ENCODE measurements at places on chromosomes 16 and 17. TPM values are rescaled to one million over a fixed set of nuclear protein-coding genes. Genes with fewer than 3 reads are reported as not detected.

GRCh38 chr17:75033346-75034235 lies 13.2 kb downstream of the ATP5PD start:
- H3K4me1 ChIP-seq = peaks cover 6% of the 10 kb centered on the region
- H3K4me3 ChIP-seq = peak overlapping the region; percentile 82
- H3K36me3 ChIP-seq = peaks cover 4% of the 10 kb centered on the region
- no peaks in the 10 kb centered on the region for H3K27me3 ChIP-seq
- DNase-seq = peak; percentile 90

DNA sequence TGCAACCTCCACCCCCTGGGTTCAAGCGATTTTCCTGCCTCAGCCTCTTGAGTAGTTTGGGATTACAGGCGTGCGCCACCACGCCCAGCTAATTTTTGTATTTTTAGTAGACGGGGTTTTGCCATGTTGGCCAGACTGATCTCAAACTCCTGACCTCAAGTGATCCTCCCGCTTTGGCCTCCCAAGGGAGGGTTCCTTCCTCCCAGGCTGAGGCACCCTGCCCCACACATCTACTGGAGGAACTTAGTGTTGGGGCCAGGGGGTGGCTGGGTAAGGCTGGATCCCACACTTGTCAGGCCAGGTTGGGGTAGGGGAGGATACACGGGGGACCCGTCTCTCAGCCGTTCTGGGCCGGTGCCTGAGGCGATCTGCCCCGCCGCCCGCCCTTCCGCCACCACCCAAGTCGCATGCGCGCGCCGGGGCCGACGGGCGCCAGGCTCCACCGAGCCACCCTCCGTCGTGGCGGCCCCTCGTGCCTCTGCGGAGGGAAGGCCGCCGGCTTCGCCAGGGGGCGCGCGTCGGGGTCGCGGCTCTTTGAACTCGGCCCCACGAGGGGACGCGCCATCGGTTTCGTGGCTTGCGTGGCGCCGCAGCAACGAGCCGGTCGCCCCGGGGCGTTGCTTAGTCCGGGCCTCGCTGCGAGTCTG lies 15.9 kb downstream of the GRB7 start:
- DNase-seq = no peak
- H3K36me3 ChIP-seq = no peaks in the 10 kb centered on the region
- H3K27me3 ChIP-seq = no peaks in the 10 kb centered on the region
- peak overlapping the region; percentile 89 for H3K27ac ChIP-seq
- peaks cover 7% of the 10 kb centered on the region for H3K4me1 ChIP-seq
- peak overlapping the region; percentile 94 for H3K4me3 ChIP-seq

- no peaks in the 10 kb centered on the region for H3K36me3 ChIP-seq
- no peak overlapping the region for H3K4me3 ChIP-seq
- H3K27me3 ChIP-seq = no peaks in the 10 kb centered on the region
- no peaks in the 10 kb centered on the region for H3K4me1 ChIP-seq
- DNase-seq = no peak
These were observed 4.5 kb upstream of the SNX20 start for GRCh38 chr16:50685462-50686063.

- peaks cover 73% of the 10 kb centered on the region for H3K4me1 ChIP-seq
- H3K4me3 ChIP-seq = no peak overlapping the region
- H3K27ac ChIP-seq = peak overlapping the region; percentile 32
- no peaks in the 10 kb centered on the region for H3K36me3 ChIP-seq
These were observed 3.9 kb downstream of the ABCC3 start for GRCh38 chr17:50638606-50638965.

- no peaks in the 10 kb centered on the region for H3K27me3 ChIP-seq
- no peak overlapping the region for H3K27ac ChIP-seq
- H3K4me3 ChIP-seq = no peak overlapping the region
- H3K4me1 ChIP-seq = no peaks in the 10 kb centered on the region
- H3K36me3 ChIP-seq = peaks cover 6% of the 10 kb centered on the region
- DNase-seq = no peak
These were observed 7.7 kb downstream of the NSRP1 start for GRCh38 chr17:30124273-30124796.

DNA sequence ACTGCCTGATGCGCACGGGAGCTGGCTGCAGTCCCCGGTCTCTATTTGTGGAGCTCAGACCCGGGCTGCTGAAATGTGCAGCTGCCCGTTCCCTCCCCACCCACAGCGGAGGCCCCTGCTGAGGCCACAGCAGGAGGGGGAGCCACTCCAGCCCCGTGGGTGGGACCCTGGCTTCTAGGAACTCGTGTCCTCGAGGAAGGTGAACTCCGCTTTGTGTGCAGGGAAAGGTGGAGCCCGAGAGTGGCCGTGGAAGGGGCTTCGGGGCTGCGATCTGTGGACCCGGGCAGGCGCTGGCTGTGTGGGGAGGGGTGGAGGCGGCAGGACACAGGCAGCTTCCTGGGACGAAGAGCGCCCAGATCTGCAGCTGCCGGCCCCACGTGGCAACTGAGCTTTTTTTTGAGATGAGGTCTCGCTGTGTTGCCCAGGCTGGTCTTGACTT lies 2.9 kb downstream of the CCDC154 start:
- no peaks in the 10 kb centered on the region for H3K4me1 ChIP-seq
- H3K27me3 ChIP-seq = no peaks in the 10 kb centered on the region
- H3K4me3 ChIP-seq = no peak overlapping the region
- H3K36me3 ChIP-seq = peaks cover 5% of the 10 kb centered on the region
- no peak for DNase-seq
- no peak overlapping the region for H3K27ac ChIP-seq

DNA sequence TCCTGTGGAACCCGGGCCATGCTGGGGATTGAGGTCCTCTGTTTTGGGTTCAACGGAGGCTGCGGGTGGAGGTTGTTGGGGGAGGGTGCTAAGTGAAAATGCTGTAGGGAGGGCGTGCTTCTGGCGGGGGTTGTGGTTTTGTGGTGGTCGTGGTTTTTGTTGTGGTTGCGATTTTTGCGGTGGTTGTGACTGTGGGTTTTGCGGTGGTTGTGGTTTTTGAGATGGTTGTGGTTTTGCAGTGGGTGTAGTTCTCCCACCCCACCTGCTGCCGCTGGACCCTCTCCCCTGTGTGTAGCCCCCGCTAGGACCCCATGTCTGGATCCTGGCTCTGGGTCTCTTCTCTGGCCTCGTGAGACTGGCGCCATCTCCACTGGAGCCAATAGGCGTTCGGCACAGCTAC lies 4.9 kb upstream of the SSTR5 start:
- no peak overlapping the region for H3K4me3 ChIP-seq
- no peak overlapping the region for H3K27ac ChIP-seq
- no peaks in the 10 kb centered on the region for H3K4me1 ChIP-seq

- H3K4me3 ChIP-seq = no peak overlapping the region
- no peaks in the 10 kb centered on the region for H3K27me3 ChIP-seq
- H3K4me1 ChIP-seq = no peaks in the 10 kb centered on the region
- peaks cover 76% of the 10 kb centered on the region for H3K36me3 ChIP-seq
- H3K27ac ChIP-seq = no peak overlapping the region
These were observed 41.8 kb downstream of the IL4R start for GRCh38 chr16:27355610-27356009.

- no peaks in the 10 kb centered on the region for H3K36me3 ChIP-seq
- peaks cover 22% of the 10 kb centered on the region for H3K27me3 ChIP-seq
- no peak overlapping the region for H3K4me3 ChIP-seq
- H3K27ac ChIP-seq = no peak overlapping the region
- no peaks in the 10 kb centered on the region for H3K4me1 ChIP-seq
- no peak for DNase-seq
These were observed 21.4 kb upstream of the JPH3 start for GRCh38 chr16:87580855-87581261.

- H3K4me1 ChIP-seq = peaks cover 5% of the 10 kb centered on the region
- no peaks in the 10 kb centered on the region for H3K36me3 ChIP-seq
- H3K4me3 ChIP-seq = no peak overlapping the region
These were observed 304.7 kb downstream of the ZFHX3 start for GRCh38 chr16:72743011-72743761.

DNA sequence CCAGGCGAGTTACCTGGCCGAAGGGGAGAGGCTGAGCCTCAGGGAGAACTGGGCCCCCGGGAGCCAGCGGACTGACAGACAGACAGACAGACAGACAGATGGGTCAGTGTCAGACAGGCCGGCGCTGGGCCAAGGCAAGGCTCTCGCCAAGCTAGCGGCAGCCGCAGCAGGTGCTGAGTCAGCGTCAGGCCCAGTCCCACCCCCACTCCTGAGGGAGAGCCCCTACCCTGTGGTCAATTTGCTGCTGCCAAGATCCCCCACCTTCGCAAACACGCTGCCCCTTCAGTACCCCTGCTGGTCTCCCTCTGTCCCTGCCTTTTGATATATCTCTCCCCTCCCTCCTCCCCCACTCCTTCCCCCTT lies 1.5 kb downstream of the FGF11 start:
- no peak for DNase-seq
- peaks cover 30% of the 10 kb centered on the region for H3K4me1 ChIP-seq
- peaks cover 79% of the 10 kb centered on the region for H3K27me3 ChIP-seq

- H3K27ac ChIP-seq = no peak overlapping the region
- no peaks in the 10 kb centered on the region for H3K4me1 ChIP-seq
- peak; percentile 31 for DNase-seq
- no peak overlapping the region for H3K4me3 ChIP-seq
- no peaks in the 10 kb centered on the region for H3K36me3 ChIP-seq
These were observed 171.4 kb upstream of the DYNLRB2 start for GRCh38 chr16:80369138-80369958.

DNA sequence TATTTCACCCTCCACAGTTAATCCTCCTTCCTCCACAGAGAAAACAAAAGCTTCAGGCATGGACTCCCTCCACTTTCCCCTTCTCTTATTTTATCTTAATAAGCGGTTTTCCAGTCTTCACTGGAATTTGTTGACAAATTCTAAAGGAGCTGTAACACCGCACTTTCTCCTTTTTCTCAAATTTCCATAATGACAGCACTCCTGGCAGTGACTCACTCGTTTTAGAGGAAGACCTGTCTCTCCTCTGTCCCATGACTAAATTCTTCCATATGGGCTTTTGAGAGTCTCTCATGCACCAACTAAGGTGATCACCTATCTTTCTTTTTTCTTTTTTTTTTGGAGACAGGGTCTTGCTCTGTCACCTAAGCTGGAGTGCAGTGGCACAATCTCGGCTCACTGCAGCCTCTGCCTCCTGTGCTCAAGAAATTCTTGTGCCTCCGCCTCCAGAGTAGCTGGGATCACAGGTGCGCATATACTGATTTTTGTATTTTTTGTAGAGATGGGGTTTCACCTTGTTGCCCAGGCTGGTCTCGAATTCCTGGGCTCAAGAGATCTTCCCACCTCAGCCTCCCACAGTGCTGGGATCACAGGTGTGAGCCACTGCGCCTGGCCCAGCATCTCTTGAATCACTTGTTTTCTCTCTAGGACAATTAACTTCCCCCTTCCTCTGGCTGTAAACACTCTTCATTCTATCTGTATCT lies 7.7 kb downstream of the ITGAM start:
- no peak overlapping the region for H3K27ac ChIP-seq
- peaks cover 3% of the 10 kb centered on the region for H3K27me3 ChIP-seq
- no peak overlapping the region for H3K4me3 ChIP-seq
- no peak for DNase-seq
- no peaks in the 10 kb centered on the region for H3K36me3 ChIP-seq

DNA sequence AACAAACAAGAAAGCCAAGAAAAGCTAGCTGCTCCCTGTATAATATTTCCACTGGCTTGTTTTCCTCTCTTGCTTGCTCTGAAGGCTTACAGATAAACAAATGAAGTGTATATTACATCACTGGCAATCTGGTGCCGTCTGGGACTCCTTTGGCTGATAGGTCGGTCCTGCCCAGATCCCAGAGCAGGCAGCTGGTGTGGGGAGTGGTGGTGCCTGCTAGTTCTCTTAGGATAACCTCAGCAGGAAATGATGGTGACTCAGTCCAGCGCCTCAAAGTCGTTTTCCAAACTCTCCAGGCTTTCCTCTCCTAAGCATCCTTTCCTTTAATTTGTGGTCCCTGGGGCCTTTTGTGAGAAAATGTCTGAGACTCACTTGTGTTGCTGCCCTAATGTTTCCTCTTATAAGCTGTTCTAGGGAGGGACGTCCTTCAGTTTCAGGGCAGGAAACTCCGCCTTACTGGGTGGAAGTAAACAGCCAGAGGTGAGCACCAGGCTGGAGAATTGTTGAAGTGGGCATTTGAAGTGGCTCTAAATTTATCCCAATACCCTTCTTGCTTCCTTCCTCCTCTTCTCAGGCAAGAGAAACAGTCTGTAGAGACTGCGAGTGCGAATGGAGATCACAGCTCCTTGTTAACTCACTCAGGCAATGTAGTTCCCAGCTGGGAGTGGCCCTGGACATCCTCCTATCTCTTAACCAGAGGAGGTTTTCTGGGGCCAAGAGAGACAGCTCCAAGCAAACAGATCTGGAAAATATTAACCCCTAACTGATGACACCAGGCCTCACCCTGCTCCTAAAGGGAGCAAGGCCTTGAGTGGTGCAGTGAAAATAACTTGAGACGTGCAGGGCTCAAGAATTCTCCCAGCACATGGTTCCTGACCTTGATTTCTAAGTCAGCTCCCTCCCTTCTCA lies 34.9 kb downstream of the CD300LF start:
- H3K27ac ChIP-seq = peak overlapping the region; percentile 16
- no peaks in the 10 kb centered on the region for H3K36me3 ChIP-seq
- peak; percentile 19 for DNase-seq
- peaks cover 3% of the 10 kb centered on the region for H3K27me3 ChIP-seq

DNA sequence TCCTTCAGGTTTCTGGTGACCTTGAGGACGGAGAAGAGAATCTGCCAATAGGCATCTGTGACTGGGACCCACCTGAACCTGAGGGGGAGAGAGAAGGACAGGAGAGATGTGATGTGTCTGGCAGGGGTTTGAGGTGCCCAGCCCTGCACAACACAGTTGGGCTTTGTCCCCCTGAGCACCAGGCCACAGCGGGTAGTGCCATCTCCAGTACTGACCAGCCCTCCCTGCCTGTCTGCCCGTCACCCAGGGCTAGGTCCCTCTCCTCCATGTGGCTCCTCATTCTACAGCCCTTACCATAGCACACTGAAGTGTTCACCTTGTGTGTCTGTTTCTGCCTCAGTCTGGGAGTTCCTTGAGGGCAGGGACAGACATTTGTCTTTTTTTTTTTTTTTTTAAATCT lies 30.8 kb downstream of the NLRP1 start:
- no peak overlapping the region for H3K4me3 ChIP-seq
- no peaks in the 10 kb centered on the region for H3K27me3 ChIP-seq
- no peak overlapping the region for H3K27ac ChIP-seq
- no peaks in the 10 kb centered on the region for H3K36me3 ChIP-seq
- no peak for DNase-seq

Gene CCL3
- 11.7 TPM for polyA plus RNA-seq

Gene B9D1
- polyA plus RNA-seq = 19.8 TPM

Gene TBC1D3H
- not detected for polyA plus RNA-seq

Gene ZG16
- 2.2 TPM for polyA plus RNA-seq

Gene NRN1L
- polyA plus RNA-seq = 1.6 TPM

Gene CDIP1
- 44.6 TPM for polyA plus RNA-seq

Gene CCL8
- polyA plus RNA-seq = 0.39 TPM

Gene PIMREG
- 9.7 TPM for polyA plus RNA-seq

Gene PLK1
- 13.0 TPM for polyA plus RNA-seq

Gene JPT1
- polyA plus RNA-seq = 93.1 TPM

Gene CACNA1H
- polyA plus RNA-seq = 9.8 TPM

Gene PLEKHH3
- 9.2 TPM for polyA plus RNA-seq

Gene SYCE1L
- polyA plus RNA-seq = 5.6 TPM

Gene HOXB5
- 25.7 TPM for polyA plus RNA-seq

Gene CCDC92B
- polyA plus RNA-seq = 1.5 TPM

Gene OTOP3
- 13.8 TPM for polyA plus RNA-seq

Gene KRT33A
- not detected for polyA plus RNA-seq
